Kidney capillary endothelial cell (primary cell): ENCODE measurements at places on chromosomes 1 and 21.
A peak's percentile ranks its signal among the peaks of the same experiment; 100 is the strongest.

DNA sequence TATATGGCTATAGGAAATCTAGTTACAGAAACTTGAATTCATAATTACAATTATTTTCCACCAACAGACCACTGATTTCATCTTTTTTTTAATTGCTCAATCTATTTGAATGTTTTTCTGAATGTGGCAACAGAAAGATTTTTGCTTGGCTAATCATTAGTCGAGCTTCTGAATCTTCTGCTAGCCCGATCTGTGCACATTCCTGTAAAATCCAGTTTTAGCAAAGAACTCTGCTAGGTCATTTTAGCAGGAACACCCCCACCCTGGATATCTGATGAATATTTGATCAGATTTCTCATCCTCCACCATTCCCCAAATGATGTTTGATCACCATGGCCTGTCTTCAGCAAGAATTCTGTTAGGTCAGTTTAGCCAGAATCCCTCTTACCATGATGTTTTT lies 176.3 kb downstream of the LEPR start:
- no peak for DNase-seq

- no peak for DNase-seq
Observed at GRCh38 chr1:193538003-193538354, 351.6 kb upstream of the B3GALT2 start.

DNA sequence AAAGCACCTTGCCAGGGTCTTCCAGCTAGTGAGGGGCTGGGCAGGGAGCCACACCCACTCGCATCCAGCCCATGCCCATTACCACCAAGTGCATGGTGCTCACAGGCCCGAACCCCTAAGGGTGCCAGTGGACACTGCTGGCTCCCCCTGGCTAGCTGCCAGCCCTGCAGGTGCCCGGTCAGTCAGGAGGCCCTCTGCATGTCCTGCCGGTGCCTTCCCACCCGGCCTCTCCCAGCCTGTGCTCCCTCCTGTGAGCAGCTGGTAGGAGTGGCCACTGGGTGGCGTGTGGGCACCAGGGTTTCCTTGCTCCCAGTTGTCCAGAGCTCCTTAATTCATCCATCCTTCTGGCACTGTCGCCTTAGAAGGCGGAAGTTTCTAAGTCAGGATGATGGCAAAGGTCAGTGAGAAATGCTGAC lies 33.4 kb downstream of the QSOX1 start:
- DNase-seq: peak; percentile 44

- DNase-seq: no peak
Observed at GRCh38 chr1:191065771-191066170, 588.1 kb upstream of the BRINP3 start.

GRCh38 chr1:6205849-6206519 lies at the start of gene RNF207:
TSS of gene RNF207 (plus strand) at chr1:6206119. CDS start at chr1:6206536, 417 bp downstream.
- DNase-seq: no peak

DNA sequence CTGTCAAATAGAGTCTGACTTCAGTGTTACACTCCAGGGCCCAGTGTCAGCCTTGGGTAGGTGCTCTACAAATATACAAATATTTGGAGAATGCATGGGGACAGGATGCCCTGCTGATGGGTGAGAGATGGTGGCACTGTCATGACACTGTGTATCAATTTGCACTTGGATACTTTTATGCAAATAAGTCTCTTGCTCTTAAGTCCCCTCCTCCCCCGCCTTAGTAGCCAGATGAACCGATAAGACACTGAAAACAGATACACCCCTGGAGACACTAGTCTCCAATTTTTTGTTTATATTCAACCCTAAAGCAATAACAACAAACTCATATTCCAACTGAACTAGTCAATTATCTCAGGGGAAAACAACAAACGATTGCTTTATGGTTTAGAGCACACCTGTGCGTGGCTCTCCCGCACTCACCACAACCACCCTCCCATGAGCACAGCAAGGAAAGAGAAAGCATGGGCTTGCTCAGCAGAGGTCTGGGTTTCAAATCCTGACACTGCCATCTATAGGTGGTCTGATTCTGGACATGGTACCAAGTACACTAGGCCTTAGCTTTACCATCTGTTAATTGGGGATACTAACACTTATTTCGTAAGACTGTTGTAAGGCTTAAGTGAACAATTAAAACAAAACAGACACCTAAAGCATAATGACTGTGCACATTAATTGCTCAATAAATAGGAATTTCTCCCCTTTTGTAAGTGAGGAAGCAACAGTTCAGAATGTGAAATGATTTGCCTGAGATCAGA lies 50.3 kb downstream of the HIVEP3 start:
- DNase-seq: no peak

DNA sequence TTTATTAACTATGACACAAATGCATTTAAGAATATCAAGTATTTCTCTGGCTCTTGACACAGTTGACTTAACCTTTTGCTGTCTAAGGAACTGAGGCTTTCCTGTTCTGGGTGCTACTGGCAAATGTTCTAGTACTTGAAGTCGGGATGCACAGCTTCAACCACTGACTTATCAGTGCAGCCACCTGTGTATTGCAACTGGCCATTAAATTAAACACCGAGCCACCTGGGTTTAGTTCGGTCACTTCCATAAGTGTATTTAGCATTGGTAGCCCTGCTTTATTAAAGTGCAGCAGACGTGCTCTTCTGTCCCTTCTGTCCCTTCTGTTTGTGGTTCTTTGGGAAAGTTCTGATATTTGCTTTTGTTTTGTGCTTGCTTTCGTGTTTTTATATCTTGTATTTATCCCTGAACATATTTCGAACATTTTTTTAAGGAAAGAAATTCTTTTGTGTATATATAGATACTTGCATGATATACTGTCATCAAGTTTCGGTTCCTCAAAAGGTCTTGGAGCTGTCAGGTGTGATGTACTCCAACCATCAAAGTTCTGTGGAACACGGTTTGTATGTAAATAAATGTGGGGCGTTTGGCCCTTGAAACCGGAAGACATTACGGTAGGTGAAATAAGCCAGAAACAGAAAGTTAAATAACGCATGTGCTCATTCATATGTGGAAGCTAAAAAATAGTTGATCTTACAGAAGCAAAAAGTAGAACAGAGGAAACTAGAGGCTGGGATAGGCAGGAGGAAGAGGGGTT lies 297.9 kb upstream of the GREM2 start:
- DNase-seq: no peak

DNA sequence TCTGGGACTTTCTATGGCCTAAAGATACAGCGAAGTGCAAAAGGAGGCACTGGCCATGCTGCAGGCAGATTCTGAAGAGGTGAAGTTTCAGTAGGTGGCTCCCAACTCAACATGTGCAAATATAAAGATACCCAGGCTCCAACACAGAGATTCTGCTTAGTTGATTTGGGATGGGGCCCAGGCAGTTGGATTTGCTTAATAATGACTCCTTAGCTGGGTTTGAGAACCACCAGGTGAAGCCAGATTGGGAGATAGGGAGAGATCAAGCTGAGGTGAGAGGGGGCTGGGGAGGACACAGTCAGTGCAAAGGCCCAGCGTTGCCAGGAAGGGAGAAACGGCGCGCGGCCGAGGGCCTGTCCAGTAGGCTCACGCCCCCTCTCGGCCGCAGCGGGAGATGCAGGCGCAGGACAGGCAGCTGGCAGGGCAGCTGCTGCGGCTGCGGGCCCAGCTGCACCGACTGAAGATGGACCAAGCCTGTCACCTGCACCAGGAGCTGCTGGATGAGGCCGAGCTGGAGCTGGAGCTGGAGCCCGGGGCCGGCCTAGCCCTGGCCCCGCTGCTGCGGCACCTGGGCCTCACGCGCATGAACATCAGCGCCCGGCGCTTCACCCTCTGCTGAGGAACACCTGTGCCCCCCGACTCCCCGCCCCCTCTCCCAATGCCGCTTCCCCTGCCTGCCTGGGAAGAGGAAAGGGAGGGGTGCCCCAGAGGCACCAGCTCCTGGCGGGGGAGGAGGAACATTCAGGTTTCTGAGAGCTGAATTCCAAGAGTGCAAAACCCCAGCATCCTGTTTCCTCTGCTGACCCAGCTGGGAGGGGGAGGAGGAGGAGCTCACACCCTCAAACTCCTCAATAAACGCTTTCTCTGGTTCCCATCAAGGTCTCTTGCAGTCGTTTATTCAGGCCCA lies 1.2 kb downstream of the FAM167B start:
- peak; percentile 70 for DNase-seq

DNA sequence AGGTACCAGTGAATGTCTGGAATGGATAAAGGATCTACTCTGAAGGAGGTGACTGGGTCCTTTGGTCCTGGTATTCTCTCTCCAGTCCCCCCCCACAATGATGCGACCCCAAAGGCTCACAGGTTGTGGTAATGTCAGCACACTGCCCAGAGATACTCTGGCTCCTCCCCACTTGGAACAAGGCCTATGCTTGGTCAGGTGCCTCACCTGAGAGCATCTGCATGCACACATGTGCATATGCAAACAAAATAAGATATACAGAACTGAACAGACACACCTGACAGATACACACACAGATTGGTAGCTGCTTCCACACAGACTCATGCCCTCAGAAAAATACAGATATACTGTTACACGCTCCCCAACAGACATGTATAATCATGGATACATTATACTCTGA lies 33.5 kb downstream of the DMAP1 start:
- no peak for DNase-seq

- DNase-seq: no peak
Observed at GRCh38 chr1:230066031-230066430, 1.0 kb upstream of the GALNT2 start.

DNA sequence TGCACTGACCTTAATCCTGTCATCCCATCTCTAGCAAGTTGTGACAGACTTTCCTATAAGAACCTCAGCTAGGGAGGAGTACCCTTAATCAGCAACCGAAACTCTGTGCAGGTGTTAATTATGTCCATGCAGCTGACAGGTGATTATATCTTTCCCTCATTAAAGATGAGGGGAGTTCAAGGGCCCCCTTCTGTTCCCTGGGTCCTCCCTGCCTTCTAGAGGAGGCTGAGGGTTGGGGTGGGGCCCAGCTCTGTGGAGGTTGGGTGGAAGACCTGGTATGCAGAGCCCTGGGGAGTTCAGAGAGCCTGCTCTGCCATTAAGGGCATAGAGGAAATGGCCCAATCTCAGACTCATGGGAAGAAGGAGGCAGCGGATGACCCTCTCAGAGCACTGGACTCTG lies 35.6 kb upstream of the CRNN start:
- no peak for DNase-seq

DNA sequence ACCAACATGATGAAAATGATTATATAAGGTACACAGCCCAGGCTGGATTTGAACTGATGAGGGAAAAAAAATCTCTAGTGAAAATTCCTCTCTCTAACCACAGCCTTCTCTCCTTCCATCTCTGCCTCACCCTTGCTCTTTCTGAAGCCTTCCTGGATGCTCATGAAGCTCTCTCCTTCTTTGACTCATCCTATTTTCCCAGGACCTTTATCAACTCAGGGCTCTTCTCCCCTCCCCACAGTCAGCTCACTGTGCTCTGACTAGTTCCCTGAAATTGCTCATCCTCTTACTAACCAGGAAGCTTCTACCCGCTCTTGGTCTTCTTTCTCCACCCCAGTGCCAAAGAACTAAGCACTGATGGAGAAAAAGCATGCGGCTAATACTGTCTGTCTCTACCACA lies 46.4 kb upstream of the ERG start:
- no peak for DNase-seq

GRCh38 chr1:78038071-78038470 lies 7.7 kb upstream of the GIPC2 start:
- no peak for DNase-seq

DNA sequence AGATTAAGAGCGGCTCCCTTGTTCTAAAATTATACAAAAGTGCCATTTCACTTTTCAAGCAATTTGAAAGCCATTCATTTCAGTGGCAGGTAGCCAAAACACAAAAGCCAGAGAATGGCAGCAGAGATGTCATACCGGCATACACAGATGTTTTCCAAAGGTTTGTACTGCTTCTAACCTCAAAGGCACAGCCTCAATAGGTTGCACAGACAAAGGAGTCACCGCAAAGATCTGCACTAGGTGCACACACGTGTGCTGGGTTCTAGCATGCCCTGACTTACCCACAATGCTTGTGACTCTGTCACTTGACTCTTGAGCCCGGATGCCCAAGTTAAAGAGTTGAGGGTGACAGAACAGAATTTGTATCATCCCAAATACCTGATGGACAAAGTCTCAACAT lies 448.9 kb upstream of the ADGRL2 start:
- DNase-seq: no peak

DNA sequence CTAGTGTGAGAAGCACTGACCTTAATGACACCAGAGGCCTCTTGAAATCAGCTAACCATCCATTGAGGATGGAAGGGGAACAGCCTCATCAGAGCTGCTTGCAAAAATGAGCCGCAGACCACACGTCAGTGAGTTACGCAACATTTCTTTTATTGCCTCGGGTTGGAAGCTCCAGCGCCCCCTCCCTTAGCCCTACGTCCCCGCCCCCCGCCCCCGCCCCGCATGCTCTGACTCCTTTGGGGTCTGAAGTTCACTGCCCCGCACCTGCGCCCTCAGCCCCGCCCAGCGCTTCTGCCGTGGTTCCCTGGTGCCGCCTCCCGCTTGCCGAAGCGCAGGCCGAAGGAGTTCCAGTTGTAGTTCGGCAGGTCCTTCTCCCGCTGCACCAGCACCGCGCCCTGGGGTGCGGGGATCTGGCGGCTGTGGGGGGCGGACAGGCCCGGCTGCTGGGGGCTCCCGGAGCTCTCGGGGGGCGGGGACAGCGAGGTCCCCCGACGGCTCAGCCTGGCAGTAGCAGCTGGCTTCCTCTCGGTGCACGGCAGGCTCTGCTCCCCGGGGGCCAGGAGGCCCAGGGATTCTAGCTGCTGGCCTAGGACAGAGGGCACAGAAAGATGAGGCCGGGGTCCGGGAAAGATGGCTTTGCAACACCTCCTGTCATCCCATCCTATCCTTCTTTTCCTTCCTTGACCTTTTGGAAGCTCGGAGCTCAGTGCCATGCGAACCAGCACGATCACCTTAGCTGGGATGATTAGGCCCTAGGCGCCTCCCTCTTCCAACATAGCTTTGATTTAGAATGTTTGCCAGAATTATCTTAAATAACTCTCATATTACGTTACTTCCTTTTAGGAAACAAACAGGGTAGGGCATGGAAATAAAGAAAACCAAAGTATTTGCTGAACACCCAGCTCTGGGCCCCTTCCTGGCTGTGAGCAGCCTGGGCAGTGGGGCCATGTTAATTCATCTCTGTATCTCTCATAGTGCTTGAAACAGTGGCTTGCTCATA lies 5.8 kb downstream of the KISS1 start:
- peak; percentile 62 for DNase-seq

GRCh38 chr1:30677471-30677870 lies 45.9 kb downstream of the MATN1 start:
- DNase-seq: no peak

DNA sequence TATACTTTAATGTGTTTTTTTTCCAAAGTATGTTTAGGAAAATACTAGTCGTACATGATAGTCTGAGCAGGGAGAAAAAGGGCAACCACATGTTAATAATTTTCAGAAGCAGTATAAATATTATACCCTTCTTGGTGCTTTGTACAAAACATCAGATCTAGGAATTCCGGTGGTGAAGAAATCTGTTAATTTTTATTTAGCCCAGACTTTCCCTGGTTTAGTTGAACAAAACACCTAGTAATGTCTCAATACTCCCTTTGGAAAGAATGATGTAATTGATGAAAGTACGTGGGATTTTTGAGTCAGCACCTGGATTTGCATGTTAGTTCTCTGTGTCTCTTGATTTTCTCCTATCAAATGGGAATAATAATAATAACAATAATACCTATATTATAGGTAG lies 38.4 kb upstream of the KCNK2 start:
- no peak for DNase-seq
